A549 (cell line): ENCODE measurements at places on chromosomes 4 and X.
A peak's percentile ranks its signal among the peaks of the same experiment; 100 is the strongest.

- DNase-seq: peak; percentile 14
Measured at GRCh38 chrX:100648458-100649417, 4.7 kb downstream of the SRPX2 start.

DNA sequence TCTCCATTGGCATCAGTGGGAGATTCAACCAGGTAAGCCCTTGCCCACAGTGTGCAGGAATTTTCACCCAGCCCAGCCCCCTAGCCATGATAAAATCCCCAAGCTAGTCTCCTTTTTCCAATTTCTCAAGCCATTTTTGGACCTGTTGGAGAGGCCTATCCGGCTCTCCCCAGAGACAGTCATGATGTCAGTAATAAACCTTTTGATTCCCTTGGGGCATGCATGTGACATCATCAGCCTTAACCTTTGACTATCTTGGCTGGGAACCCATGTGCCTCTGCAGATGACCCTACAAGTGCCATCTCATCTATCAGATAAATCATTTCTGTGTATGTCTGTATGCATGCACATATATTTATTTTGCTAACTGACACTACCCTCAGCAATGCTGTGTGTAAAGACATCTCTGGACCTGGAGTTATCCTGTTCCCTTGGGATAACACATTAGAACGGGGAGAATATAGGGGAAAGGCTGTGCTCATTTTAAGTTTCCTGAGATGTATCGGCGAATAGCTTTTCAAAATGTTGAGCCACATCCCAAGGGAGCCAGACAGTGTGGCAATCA lies 51.0 kb downstream of the CYTL1 start:
- no peak for DNase-seq

DNA sequence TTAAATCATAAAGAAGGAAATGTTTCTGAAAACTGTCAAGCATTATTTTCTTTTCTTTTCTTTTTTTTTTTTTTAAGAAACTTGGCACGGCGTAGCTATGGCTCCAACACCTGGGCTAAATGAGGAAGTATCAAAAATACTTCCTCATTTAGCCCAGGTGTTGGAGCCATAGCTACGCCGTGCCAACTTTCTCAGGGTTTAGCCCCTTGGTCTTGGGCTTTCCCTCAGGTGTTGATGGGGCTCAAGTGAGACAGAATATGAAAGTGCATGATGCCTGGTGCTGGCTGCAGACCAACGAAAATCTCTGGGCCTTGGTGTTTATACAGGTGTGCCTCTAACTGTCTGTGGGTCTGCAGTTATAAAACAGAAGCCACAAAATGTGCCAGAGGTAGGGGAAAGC lies 132.7 kb downstream of the ARHGAP24 start:
- no peak for DNase-seq

- no peak for DNase-seq
Measured at GRCh38 chr4:185317880-185318279, 77.8 kb downstream of the LRP2BP start.

GRCh38 chrX:96376266-96376665 lies 308.4 kb upstream of the DIAPH2 start:
- no peak for DNase-seq
